Activated T-helper 2 cell treated with anti-CD3 and anti-CD28 coated beads, Interferon-gamma antibody, Interleukin-2, Interleukin-4, amounts not matched to agents 10 μg/mL and 5 μg/mL and 100 μg/mL, durations not matched to agents 14 hours and 24 hours and 36 hours (primary cell): ENCODE measurements at places on chromosomes 11 and 22.

DNA sequence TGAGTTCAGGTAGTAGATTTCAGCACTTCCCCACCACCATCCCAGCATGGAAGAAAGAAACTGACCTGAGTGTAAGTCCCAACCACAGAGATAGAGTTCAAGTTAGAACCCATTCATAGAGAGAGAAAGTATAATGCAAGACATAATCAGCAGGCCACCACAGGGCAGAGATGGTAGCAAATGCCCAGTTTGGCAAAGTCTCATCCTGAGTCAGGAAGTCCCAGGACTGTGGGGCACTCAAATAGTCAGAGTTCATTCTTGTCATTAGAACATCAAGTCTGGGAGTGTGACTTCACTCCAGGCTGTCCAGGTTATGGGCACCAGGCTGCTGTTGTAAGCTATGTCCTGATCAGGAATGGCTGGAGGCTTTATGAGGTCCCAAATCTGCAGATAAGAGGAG, 72.0 kb upstream of the USP47 start:
- DNase-seq = no peak

DNA sequence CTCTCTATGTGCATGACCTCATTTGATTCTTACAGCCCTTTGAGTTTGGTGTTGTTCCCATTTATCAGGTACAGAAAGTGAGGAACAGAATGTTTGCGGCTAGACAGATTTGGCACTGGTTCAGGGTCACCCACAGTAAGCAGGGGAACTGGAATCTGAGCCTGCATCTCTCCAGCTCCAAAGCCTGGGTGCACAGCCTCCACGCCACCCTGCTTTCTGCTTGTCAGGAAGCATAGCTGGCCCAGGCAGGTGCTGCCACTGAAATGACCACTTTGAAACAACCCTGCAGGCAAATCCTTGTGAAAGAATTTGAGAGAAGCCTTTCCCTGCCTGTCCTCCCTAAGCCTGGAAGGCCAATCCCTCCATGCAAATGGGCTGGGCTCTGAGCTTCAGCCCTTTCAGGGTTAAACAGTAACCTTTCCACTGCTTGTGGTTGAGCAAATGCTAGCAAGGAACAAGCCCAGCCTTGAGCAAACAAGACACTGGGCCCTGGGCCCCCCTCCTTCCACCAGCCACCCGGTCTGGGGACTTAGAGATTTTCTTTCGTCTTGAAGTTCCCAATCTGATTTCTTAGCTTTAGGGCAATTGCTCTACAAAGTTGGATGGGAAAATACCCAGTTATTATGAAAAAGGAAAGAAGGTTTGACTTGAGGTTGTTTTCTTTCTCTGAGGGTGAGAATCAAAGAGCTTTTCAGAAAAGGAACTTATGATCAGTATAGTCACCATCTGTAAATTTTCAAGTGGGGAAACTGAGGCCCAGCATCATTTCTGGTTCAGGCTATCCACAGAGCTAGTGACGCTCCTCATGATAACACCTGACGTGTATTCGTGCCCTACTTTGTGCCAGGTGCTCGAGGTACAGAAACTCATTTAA, 19.4 kb downstream of the EHF start:
- no peak for DNase-seq

DNA sequence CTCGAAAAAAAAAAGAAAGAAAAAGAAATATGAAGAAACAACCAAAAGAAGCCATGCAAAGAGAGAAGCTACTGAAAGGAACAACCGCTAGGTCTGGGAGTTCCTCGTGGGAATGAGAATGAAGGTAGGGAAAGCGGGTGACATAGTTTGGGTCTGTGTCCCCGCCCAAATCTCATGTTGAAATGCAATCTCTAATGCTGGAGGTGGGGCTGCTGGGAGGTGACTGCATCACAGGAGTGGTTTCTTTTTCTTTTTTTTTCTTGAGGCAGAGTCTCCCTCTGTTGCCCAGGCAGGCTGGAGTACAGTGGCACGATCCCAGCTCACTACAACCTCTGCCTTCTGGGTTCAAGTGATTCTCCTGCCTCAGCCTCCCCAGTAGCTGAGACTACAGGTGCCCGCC, 9.7 kb upstream of the TXN2 start:
- no peak for DNase-seq

DNA sequence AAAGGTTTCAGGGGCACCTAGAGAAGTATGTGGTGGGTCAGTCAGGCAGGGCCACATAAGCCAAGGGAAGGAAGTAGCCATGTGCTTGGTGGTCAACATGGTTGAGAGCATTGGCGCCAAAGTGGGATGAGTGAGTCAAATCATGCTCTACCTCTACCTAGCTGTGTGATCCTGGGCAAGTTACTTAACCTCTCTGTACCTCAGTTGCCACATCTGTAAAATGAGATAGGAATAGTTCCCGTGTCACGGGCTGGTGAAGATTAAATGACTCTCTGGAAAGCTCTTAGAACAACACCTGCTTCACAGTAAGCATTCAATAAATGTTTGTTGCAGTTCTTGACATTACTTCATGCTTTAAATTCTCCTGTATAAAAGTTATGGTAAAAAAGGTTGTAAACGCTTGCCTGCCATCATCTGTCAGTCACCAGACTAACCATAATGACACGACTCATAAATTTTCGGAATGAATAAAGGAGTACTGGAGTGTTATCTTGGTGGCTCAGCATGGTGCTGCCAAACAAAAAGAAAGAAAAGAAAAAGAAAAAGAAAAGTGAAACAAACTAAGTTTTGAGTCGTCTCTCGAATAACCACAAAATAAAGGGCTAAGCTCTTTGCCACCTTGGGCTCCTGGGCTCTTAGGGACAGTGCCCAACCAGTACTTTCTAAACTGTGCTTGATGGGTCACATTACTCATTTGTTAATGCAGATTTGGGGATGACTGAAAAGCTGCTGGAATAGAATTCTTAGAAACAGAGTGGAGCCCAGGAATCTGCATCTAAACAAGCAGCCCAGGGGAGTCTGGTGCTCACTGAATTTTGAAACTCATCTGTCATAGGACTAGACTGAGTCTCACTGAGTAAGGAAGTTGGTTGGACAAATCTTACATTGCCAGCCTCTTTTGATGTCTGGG, 107.6 kb downstream of the LDLRAD3 start:
- no peak for DNase-seq

- no peak for DNase-seq
These were observed 95.7 kb downstream of the STIM1 start for GRCh38 chr11:3950996-3951660.

- DNase-seq = no peak
These were observed 17.0 kb downstream of the CD3E start for GRCh38 chr11:118321386-118322082.

- no peak for DNase-seq
These were observed 12.6 kb downstream of the CHRM1 start for GRCh38 chr11:62908468-62909072.

- DNase-seq = no peak
These were observed 52.2 kb downstream of the GAB2 start for GRCh38 chr11:78365381-78365792.

DNA sequence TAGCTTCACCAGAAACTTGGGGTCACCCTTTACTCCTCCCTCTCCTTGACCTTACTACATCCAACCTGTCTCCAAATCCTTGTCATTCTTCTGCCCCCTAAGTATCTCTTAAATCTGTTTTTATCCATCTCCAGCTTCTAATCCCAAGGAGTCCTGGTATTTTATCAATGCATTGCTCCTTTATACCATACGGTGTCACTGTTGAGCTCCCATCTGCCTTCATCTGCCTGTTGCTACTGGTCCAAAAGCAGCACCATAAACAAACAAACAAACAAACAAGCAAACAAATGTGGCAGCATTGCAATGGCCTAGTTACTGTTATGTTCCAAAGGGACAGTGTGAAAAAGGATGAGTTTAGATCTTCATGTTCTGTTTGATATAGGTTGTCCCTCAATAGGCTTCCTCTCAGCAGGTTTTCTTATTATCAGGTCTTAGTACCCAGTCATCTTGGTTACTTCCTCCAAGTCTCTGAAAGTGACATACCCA, 34.2 kb downstream of the DNHD1 start:
- DNase-seq = no peak

DNA sequence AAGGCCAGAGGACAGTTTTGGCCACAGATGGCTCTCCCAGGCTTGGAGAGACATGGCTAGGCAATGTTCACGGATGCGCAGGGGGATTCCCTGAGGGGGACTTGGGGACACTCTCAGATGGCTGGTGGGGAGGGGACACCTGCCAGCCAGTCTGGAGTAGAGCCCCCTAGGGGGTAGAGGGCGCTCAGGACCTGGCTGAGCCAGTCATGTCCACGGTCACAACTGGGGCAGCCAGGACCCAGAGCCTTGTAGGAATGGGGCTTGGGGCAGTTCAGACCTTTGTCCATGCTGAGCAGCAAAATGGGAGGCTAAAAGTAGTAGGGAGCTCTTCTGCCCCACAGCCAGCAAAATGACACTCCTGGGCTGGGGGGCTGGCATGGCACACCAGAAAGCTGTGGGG, 1.7 kb downstream of the CSDC2 start:
- DNase-seq = no peak

- no peak for DNase-seq
These were observed 4.2 kb downstream of the GRAMD1B start for GRCh38 chr11:123434262-123434661.

GRCh38 chr11:69978841-69979614, 99.1 kb upstream of the ANO1 start:
- no peak for DNase-seq

DNA sequence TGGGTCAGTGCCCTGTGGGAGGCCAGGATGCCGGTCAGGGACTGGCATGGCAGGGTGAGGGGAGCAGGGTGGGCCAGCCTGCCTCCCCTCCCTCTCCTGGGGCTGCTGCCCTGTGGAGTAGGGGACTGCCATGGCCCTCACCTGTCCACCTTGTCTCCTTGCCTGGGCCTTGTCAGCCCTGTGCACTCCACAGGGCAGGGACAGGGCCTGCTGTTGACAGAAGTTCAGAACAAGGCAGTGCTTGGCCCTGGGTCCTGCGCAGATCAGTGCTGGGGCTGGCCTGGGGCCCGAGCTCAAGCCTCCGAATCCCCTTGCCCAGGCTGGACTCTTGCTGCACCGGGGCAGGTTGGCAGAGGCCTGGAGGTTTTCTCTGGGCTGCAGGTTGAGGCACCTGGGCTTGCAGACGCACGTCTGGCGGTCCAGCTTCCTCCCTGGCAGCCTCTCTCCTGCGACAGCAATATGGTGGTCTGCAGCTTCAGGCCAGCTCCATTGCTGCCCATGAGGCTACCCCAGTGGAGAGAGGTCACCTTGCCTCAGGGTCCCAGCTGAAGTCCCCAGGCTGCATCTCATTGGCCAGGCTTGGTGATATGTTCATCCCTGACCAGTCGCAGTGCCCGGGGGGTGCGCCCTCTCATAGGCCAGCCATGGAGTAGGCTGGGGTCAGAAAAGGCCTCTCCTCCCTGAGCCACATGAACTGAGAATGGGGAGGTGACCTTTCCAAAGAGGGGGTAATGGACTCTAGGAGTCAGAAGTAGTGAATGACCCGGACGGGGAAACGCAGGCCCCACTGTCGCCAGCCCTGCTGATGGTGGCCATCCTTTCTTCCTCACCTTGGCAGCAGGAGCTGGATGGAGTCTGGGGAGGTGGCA, 21.5 kb upstream of the CHKA start:
- no peak for DNase-seq

DNA sequence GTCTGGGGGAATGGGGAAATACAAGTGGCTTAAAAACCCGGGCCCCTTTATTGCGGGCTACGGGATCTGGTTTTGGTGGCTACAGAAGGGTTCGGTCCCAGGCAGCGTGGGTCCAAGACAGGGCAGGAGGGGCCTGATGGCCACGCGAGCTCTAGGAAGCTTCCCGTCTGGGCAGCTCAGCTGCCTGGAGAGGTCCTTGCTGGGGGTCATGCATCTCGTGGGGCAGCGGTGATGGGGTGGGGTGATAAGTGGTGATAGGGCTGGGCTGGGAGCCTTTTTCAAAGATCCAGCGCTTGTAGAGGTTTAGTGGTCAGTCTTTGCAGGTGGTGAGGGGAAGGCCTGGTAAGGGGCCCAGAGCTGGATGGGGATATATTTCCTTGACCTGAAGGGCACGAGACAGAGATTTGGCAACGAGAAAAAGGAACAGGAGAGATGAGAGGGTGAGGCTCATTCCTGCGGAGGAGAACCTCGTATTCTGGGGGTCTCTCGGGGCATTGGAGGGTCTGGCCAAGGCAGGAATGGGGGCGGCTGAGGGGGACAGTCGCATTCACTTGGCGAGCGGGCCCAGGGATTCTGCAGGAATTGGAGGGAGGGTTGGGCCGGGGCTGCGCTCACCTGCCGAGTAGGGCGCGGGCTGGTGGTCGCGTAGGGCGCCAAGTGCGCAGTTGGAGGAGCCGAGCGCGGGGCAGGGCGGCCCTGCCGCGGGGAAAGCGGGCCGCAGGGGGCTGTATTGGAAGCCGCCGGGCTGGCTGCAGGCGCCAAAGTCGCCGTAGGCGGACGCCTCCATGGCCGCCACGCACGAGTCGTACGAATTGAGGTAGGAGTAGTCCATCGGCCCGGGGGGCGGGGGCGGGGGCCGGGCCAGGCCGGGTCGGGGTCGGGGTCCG, 560 bp downstream of the PHOX2A start:
- DNase-seq = no peak

- DNase-seq = no peak
These were observed 148.1 kb downstream of the DYNC2H1 start for GRCh38 chr11:103257360-103257759.

- DNase-seq = peak; percentile 32
These were observed 118.2 kb upstream of the CRYBB3 start for GRCh38 chr22:25081409-25081824.

DNA sequence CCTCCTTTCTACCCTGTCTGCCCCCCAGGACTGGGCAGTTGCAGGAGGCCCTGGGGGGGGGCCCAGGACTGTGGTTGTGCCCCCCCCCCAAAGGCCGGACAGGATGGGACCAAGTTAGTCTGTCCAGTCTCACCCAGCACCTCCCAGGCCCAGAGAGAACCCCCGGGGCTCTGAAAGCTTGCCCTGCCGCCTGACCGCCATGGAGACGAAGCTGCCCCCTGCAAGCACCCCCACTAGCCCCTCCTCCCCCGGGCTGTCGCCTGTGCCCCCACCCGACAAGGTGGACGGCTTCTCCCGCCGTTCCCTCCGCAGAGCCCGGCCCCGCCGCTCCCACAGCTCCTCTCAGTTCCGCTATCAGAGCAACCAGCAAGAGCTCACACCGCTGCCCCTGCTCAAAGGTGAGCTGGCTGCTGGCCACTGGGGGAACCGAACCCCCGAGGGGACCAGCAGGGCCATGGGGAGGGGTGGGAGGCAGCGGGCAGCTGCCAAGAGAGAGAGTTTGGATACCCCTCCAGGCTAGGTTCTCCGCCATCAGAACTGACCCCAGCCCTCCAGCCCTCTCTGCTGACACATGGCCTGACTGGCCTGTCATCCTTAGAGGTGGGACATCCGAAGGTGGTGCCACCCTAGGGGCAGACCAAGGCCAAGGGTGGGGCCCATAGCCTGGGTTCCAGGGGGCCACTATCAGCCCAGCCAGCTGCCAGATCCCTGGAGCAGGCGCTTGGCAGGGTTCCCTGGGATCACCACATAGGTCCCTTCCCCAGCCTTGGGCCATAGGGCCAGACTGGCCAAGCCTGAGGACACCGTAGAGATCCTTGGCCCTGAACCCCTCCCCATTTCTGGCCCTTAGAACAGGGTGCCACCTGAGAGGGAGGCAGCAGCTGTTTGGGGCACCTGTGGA, 1.3 kb downstream of the PPP2R5B start:
- DNase-seq = no peak

- no peak for DNase-seq
These were observed 99.6 kb downstream of the FAM168A start for GRCh38 chr11:73498343-73498742.
